Psoas muscle (tissue), 8 donors: ENCODE measurements at places on chromosomes 5 and 9. TPM values are rescaled to one million over a fixed set of nuclear protein-coding genes. Genes with fewer than 3 reads are reported as not detected.

- no peak for DNase-seq
These were observed 16.2 kb upstream of the TPM2 start for GRCh38 chr9:35705836-35706430.

DNA sequence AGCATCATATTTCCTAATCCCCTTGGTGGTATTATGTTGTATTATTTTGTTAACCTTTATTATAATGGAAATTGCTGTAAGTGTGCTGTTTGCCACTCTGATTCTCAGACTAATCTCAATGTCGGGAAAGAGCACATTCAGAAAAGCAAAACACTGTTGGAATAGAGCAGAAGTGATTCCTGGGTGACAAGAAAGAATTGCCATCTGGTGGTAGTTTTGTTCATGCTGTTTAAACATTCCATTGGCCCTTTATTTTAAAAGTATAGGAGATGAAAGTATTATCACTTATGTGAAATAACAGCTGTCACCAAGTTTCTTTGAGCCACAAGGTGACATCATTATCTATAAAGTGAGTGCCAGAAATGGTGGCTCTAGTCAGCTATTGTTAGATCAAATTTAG is 301.3 kb upstream of the SGCD start:
- no peak for DNase-seq

DNA sequence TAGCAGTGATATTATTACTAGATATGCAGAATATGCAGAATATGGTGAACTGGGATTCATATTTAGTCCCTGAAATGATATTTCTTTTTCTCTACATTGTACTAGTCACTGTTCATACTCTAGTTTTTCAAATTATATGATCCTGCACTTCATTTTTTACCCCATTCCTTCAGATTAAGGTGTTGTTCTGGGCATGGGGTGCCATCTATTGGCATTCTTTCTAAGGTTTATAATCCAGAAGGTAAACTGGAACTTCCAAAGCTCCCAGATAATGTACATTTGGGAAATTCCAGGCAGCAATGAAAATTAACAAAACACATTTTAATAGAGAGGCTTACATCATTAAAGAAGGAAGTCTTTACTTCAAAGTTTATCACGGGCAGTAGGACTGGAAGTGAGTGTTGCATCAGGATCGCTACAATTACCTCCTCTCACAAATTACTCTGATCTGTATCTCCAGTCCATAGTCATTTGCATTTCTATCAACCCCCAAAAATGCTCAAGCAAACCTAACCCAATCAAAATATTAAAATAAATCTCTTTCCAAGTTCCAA is 12.5 kb downstream of the RFX3 start:
- DNase-seq, result no peak

- DNase-seq, result no peak
These were observed 3.1 kb upstream of the EEIG1 start for GRCh38 chr9:127983847-127984289.

- DNase-seq, result no peak
These were observed 432.1 kb downstream of the CDH18 start for GRCh38 chr5:19555876-19556275.

- DNase-seq, result no peak
These were observed 83.6 kb downstream of the MVB12B start for GRCh38 chr9:126410229-126410628.

- no peak for DNase-seq
These were observed 507 bp downstream of the RICTOR start for GRCh38 chr5:39073767-39074016.

GRCh38 chr5:107652839-107653607 is 17.7 kb downstream of the EFNA5 start:
- DNase-seq, result no peak

DNA sequence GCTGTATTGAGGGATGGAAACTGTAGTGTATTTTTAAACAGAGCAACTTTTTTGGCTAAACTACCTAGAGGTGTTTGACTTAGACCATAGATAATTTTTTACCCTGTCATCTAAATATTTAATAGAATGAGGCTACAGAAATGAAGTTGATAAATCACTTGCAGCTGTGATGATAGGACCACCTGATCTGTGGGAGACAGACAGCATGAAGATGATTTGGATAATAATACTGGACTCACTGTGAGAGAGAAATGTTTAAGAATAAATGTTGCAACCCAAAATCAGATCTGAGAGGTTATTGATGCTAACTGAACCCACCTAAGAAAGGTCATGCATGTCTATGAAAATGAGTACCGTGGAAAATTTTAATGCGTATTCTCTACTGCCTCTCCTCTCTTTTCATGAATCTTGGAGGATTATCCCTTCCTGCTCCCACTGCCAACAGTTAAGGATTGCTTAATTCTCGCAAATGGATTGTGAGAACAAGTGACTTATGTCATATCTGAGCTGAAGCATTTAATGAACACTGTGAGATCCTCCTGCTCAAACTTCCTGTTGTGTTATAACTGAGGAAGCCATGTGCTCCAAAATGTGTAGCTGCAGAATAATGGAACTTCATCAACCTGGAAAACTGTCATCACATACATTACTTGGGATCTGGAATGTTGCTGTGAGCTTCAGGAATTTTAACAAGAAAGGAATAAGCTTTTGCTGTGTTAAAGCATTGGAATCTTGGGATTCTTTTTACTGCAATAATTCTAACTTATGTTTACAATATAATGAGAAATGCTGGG is 617.9 kb upstream of the CDH18 start:
- DNase-seq, result no peak

GRCh38 chr5:155872629-155873220 is 454.2 kb upstream of the SGCD start:
- no peak for DNase-seq

DNA sequence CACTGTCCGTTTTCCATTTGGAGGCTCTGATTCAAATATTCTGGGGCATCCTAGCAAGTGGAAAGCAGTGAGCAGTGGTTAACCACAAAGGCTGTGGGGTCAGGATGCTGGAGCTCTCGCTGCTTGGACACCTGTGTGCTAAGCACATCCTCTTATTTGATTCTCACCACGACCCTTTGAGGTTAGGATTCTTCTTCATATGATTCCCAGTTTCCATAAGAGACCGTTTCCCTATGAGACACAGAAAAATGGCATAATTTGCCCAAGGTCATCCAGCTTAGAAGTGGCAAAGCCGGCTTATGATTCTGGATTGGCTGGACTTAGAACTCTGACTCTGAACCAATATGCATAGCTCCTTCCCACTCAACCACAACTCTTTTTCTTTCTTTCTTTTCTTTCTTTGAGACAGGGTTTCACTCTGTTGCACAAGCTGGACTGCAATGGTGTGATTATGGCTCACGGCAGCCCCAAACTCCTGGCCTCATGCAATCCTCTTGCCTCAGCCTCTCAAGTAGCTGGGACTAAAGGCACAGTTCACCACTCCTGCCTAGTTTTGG is 207.7 kb downstream of the TTLL11 start:
- no peak for DNase-seq

DNA sequence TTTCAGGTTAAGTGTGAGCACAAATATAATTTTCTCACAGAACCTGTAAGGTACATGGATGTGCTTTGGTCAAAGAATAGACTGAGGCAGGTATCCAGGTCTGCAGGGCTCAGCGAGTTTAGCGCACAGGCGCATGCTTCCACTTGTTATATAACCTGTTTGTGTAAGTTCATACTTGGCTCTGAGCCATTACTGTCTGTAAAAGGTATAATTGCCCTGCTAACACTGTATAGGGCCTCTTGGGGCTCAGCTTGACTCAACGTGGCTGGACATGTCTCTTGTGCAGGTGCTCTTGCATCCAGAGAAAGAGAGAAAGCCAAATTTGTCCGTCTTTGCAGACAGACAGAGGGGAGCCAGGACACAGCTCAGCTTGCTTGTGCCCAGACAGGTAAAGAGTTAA is 759.6 kb downstream of the MTRR start:
- no peak for DNase-seq

DNA sequence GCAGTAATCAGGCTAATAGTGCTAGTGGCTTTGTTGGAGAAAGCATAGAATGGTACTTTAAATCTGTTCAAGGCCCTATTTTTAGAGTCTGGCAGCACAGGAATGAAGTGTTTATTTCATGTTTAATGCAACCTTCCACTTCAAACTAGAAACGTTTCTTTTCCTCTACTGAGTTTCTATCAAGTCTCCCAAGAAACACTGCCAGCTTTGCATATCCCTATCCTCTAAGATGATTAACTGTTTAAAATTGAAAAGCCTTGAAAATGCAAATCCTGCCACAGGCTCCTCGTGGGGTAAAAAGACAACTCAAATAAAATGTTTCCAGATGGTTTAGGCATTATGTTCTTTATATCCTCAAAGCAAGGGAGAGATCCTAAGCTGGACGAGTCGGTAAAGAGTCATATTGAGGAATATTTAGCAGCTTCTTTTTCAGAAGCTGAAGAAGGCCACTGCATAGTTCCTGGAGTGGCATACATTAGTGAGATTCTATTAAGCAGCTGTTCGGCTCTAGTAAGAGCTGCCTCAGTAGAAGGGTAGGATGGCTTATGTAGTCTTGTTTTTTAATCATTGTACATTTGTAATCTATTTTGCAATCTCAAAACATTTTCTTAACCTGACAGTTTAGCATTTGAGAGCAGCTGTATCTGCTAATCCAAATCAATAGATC is 251.2 kb downstream of the CHSY3 start:
- DNase-seq, result no peak

- no peak for DNase-seq
These were observed 16.8 kb downstream of the KDM3B start for GRCh38 chr5:138369261-138369660.

- no peak for DNase-seq
These were observed 18.5 kb upstream of the TCERG1 start for GRCh38 chr5:146428658-146429057.

DNA sequence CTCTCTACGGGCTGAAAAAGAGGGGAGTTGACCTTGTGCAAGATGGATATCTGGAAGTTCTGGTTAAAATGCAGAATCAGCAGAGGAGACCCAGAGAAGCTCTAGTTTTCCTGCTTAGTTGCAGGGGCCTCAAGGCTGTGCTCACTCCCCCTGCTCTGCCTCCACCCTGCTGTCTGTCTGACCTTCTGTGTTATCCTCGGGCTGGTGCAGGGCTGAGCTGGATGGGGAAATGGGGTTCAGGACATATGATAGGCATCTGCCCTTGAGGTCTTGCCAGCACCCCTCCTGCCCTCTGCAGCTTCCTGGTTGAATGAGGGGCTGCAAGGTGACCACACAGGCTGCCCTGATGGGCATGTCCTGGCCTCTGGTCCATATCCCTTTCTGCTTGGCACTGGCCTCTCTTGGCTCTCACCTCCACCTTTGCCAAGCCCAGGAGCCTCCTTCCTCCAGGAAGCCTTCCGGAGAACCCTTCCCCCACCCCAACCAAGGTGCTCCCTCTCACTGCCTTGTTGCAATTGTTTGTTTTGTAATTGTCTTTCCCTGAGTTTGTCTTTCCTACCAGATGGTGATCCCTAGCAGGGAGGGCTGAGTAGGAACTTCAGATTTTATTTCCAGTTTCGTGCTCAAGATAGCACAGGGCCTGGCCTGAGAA is 1.3 kb downstream of the TMEM268 start:
- peak; percentile 50 for DNase-seq

- DNase-seq, result no peak
These were observed 24.9 kb upstream of the SLCO6A1 start for GRCh38 chr5:102523541-102524175.

- DNase-seq, result no peak
These were observed 4.1 kb downstream of the NRARP start for GRCh38 chr9:137297966-137298365.

DNA sequence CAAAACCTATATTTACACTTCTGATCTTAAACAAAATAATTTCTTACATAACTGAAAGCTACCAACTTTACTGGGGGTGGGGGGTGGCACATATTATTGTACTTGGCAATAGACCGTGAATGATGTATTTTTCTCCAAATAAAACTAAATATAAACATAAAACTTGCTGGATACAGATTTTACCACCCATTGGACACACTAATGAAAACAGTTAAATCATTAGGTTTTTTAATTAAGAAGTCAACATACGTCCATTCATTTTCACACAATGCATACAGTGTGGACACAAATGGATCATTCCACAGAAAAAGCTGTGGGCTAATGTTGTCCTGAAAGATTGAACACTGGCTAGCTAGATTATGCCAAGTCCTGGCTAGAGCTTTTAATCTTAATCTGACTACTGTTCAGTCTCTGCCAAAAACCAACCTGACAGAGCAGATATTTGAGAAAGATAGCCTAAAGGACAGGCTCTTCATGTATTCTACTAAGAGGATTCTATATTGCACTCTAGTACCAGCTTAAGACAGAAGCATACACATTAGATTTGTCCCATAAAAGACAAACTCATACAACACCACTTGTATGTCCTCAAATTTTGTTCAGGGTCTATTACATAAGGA is 118.1 kb downstream of the SIL1 start:
- DNase-seq, result no peak

DNA sequence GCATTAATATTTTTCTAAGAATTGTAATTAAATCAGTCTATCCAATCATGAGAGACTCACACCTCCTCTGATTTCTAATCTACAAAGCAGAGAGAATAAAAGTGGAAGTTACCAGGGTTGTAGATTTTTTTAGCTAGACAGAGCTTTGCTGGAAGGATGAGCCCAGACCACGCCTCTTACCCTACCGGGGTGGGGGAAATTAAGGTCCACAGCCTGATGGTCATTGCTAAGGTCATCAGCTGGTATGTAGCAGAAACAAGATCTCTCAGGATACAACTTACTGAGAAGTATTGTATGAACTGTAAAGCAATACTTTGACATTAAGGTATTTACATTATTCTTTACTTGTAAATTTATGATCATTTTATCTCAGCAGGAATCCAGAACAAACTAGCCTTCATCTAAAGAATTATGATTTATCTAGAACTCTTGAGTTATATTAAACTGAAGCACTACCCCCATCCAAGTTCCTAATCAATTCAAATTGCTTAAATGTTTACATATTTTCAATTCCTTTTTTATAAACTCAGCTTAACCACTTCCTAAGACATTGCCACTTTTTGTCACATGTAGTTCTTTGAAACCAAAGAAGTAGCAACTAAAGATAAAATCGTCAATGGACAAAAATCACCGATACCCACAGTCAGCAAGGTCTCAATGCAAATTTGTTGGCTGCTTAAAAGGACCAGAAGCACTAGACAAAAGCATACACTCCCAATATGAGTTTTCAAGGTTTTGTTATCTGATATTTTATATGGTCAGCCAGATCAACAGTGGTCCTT is 225.8 kb upstream of the DAPK1 start:
- no peak for DNase-seq

GRCh38 chr5:149791881-149792280 is 61.8 kb downstream of the PPARGC1B start:
- DNase-seq, result no peak

DNA sequence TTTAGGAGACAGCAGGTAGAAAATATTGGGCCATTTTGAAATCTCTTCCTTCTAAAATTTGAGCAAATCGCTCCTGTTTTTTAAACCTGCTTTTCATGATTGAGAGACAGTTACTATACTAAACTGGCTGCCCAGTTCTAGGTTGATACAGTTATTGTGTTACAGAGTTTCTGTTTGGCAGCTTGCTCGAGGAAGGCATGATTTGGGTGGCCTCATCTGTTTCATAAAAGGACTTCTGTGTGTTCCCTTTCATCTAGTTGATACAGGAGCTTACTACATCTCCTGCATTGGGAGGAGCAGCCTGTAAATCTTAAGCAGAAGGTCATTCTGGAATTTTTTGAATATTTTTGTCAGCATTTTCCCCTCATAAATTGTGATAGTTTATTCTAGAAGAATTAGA is 14.2 kb downstream of the HSPA4 start:
- no peak for DNase-seq

MUSK gene
- 5.2 TPM for total RNA-seq

HEMGN gene
- total RNA-seq, result not detected

CCDC171 gene
- total RNA-seq, result 0.57 TPM

CER1 gene
- total RNA-seq, result not detected

FASTKD3 gene
- total RNA-seq, result 6.4 TPM

FOXD4L6 gene
- total RNA-seq, result not detected

PIP5K1B gene
- 1.9 TPM for total RNA-seq
